ENCODE measurements at places on chromosomes 11 and 22. TPM values are rescaled to one million over a fixed set of nuclear protein-coding genes. Genes with fewer than 3 reads are reported as not detected.

- peaks cover 17% of the 10 kb centered on the region for H3K4me1 ChIP-seq
- DNase-seq: no peak
- H3K27ac ChIP-seq: no peak overlapping the region
- H3K36me3 ChIP-seq: no peaks in the 10 kb centered on the region
- H3K27me3 ChIP-seq: peaks cover 47% of the 10 kb centered on the region
These were observed 1.5 kb downstream of the ADAMTS8 start for GRCh38 chr11:130426837-130427341.

Gene KCNJ11
- total RNA-seq: 2.2 TPM

GRCh38 chr11:20327377-20327935 is 36.1 kb upstream of the HTATIP2 start:
- H3K4me1 ChIP-seq: no peaks in the 10 kb centered on the region
- peak overlapping the region; percentile 22 for H3K27ac ChIP-seq
- DNase-seq: no peak
- H3K4me3 ChIP-seq: no peak overlapping the region
- H3K27me3 ChIP-seq: no peaks in the 10 kb centered on the region
- no peaks in the 10 kb centered on the region for H3K36me3 ChIP-seq

Gene CADM1
- 102 TPM for total RNA-seq

DNA sequence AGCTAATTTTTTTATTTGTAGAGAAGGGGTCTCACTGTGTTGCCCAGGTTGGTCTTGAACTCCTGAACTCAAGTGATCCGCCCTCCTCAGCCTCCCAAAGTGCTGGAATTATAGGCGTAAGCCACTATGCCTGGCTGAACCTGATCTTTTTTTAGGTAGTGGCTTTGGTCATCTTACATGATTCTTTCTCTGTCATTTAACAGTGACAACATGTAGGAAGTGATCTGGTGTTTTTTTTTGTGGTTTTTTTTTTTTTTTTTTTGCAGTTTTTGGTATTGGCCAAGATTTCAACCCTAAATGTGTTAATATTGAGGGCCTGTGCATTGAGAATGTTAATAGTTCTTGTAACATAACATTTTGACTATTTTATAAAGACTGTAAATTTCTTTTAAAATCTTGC is 8.0 kb upstream of the FERMT3 start:
- H3K36me3 ChIP-seq: peaks cover 93% of the 10 kb centered on the region
- H3K4me1 ChIP-seq: no peaks in the 10 kb centered on the region
- DNase-seq: no peak
- H3K4me3 ChIP-seq: no peak overlapping the region
- no peak overlapping the region for H3K27ac ChIP-seq

DNA sequence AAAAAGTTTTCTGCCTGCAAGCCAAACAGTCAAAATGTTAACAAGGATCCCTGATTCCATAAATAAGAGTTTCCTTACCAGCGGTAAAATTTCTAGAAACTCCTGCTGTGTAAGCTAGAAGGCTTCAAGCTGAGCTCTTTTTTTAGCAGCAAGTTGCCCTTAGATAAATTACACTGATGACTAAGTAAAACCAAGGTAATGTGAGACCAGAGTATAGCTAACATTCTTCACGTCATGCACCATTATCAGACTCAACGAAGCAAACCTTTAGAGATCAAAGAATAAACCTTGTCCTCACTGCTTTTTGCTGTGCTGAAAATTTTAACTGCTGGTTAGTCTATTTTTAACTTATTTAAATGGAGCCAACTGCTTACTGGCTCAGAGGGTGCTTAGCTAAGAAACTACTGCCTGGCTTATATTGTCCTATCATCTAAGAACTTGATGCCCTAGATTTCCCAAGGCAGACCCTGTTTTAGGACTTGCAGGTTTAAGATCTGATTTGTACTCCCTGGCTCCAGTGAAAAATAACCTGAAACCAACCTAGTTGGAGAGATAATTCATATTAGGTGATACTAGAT is 900.7 kb downstream of the JRKL start:
- H3K4me1 ChIP-seq: no peaks in the 10 kb centered on the region
- DNase-seq: no peak
- H3K4me3 ChIP-seq: peak overlapping the region; percentile 18
- no peaks in the 10 kb centered on the region for H3K27me3 ChIP-seq
- no peaks in the 10 kb centered on the region for H3K36me3 ChIP-seq

GRCh38 chr11:46590740-46591605 is 2.9 kb downstream of the AMBRA1 start:
- no peak for DNase-seq
- H3K27me3 ChIP-seq: no peaks in the 10 kb centered on the region
- peak overlapping the region; percentile 96 for H3K4me3 ChIP-seq
- no peak overlapping the region for H3K27ac ChIP-seq

Gene TECTA
- total RNA-seq: 1.8 TPM

Gene ELFN2
- 0.48 TPM for total RNA-seq

- H3K4me1 ChIP-seq: no peaks in the 10 kb centered on the region
- H3K27me3 ChIP-seq: no peaks in the 10 kb centered on the region
These were observed 16.5 kb upstream of the PRR5 start for GRCh38 chr22:44685384-44686056.

Gene GUCY1A2
- 3.7 TPM for total RNA-seq

DNA sequence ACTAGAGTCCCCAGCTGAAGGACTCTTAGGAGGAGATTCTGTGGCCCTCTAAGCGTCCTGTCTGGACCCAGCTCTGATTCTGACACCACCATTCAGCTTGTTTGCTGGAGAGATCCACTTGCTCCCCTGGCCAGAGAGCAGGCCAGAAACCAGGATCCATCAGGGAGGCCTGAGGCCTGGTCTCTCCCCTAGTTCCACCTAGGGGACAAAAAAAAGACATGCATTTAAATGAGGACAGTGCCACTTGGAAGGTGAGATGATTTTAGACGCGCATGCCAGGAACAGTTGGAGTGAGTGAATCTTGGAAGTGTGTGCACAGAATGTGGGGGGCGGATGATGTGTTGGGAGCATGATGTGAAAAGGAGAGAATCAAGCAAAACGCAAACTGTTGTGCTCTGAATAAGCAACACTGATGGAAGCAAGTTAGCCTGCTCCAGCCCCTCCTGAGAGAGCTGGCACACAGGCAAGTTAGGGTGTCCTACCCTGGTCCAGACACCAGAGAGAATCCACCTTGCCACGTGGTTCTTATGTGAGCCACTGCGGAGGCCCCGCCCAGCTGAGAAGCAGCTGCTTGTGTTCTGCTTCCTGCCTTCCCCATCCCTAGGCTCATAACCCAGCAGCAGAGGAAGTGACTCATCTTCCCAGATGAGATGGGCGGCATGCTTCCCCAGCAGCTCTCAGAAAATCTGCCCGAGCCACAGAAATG is 8.0 kb upstream of the SLCO2B1 start:
- peak; percentile 83 for DNase-seq
- no peak overlapping the region for H3K4me3 ChIP-seq
- no peaks in the 10 kb centered on the region for H3K4me1 ChIP-seq
- H3K27ac ChIP-seq: no peak overlapping the region
- H3K27me3 ChIP-seq: no peaks in the 10 kb centered on the region

DNA sequence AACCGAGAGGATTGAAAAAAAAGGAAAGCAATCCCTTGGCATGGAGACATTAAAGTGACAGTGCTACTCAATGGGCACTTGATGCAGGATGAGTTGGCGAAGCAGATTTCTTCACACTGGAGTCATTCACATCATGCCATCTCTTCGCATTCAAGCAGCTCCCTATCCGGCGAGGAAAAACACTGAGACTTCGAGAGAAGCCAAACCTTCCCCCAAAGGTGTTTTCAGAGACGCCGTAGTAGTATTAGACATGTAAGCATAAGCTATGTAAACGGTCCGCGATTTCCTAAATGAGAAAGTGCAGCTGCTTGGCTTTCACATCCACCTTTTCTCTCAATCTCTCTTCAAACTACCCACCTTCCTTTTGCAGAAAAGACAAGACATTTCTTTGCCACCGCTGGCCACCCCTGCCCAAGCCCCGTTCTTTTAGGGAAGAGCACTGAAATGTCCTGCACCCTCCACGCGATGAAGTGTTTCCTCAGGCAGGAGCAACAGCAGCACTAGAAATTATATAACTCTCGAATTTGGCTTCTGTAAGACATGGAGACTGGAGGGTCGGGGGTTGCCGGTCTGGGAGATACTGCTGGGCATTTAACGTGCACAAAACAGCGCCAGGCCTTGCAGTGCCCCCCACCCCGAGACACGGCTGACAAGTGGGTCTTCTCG is at the start of gene DLG2:
Gene DLG2, minus strand, starts transcription at position 13 of the 666 bp plus-strand sequence.
- DNase-seq: no peak
- H3K27ac ChIP-seq: peak within 1 kb of the TSS; percentile 82
- H3K36me3 ChIP-seq: peaks cover 15% of the 10 kb centered on the region

Gene PKDREJ
- total RNA-seq: 0.04 TPM

GRCh38 chr11:119607726-119608125 is 121.3 kb downstream of the NECTIN1 start:
- DNase-seq: no peak
- H3K27ac ChIP-seq: no peak overlapping the region
- no peaks in the 10 kb centered on the region for H3K36me3 ChIP-seq
- H3K27me3 ChIP-seq: no peaks in the 10 kb centered on the region
- H3K4me3 ChIP-seq: no peak overlapping the region

Gene SEZ6L
- total RNA-seq: 28.4 TPM

Gene CCND1
- total RNA-seq: 32.2 TPM

Gene TTLL8
- total RNA-seq: not detected

DNA sequence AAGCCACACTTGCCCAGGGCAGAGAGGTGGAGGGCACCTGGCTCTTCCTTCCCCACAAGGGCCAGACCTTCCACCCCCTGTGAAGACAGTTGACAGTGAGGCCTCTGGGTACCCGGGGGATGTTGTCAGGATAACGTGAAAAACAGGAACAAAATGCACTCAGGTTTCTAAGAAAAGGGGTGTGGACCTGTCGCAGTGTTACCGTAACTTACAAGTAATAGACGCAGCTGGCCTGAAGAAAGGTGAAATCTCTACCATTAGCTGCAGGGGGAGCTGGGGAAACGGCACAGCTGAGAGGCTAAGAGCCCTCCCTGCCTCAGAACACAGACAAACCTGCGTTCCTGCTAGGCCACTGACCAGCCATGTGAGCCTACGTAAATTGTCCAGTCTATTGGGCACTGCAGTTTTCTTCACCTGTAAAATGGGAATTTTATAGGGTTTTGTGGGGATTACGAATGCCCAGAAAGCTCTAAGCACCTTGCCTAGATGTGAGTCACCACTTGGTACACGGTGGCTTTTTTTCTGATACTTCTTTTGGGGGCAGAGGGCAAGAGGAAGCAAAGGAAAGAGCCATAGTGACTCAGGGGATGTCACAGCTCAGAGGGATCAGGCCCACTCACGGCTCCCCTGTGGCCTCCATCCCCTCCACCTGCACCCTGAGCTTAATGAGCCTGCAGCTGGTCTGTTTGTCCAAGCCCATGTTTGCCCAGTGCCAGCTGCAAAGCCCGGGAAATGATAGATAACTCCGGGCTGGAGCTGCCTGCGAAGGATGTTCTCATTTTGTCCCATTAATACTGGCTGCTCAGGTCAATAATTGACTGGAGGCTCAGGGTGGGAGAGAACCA is 18.4 kb upstream of the CABP7 start:
- peaks cover 9% of the 10 kb centered on the region for H3K27me3 ChIP-seq
- peaks cover 24% of the 10 kb centered on the region for H3K4me1 ChIP-seq
- peak; percentile 82 for DNase-seq
- H3K4me3 ChIP-seq: no peak overlapping the region
- H3K36me3 ChIP-seq: no peaks in the 10 kb centered on the region
- H3K27ac ChIP-seq: peak overlapping the region; percentile 12

DNA sequence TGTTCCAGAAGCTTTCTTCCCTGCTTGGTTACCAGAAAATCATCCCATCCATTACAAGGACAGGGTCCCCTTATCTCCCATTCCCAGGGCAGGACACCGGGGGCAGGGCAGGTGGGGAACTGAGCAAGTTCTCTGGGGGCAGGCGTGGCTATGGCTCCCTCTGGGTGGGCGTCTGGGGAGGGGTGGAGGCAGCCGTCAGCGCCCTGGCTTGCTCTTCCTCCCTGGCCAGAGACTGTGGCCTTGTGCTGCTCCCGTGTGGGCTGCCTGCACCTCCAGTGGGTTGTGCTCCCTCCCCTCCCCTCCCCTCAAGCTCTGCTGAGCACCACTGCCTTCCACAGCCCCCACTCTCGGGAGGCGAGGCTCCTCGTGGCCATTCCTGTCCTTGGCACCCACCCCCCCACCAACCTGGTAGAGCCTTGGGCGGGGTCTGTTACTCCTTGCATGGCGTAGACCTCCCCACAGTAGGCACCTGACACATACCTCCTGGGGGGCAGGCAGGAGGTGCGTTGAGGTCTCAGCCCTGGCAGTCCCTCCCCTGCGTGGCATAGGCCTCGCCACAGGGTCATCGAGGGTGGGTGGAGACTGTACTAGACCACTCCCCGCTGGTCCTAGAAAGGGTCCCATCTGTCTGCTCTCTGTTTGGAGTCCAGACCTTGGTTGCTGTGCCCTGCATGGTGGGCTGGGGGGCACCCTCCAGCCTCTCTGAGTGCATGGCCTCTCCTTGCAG is 24.2 kb upstream of the PPP6R3 start:
- H3K4me3 ChIP-seq: no peak overlapping the region
- no peak overlapping the region for H3K27ac ChIP-seq
- peaks cover 10% of the 10 kb centered on the region for H3K36me3 ChIP-seq
- no peak for DNase-seq
- H3K27me3 ChIP-seq: no peaks in the 10 kb centered on the region

Gene TCIRG1
- 48.1 TPM for total RNA-seq

GRCh38 chr11:108929241-108929640 is 264.4 kb downstream of the DDX10 start:
- no peaks in the 10 kb centered on the region for H3K27me3 ChIP-seq
- peaks cover 11% of the 10 kb centered on the region for H3K4me1 ChIP-seq
- H3K27ac ChIP-seq: no peak overlapping the region
- no peak for DNase-seq

DNA sequence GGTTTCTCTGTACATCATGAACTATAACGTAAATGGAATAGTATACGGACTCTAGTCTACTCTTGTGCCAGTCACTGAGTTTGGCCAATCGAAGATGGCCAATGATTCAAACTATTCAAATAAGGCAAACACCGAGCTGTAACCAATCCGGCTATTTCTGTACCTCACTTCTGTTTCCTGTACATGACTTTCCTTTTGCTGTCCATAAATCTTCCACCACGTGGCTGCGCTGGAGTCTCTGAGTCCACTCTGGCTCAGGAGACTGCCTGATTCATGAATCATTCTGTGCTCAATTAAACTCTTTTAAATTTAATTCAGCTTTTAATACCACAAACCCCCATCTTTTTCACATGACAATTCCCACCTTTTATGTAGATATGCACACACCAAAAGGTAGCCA is 1.5 kb upstream of the JAML start:
- no peak overlapping the region for H3K27ac ChIP-seq
- H3K27me3 ChIP-seq: no peaks in the 10 kb centered on the region
- no peak for DNase-seq
- no peak overlapping the region for H3K4me3 ChIP-seq
- H3K4me1 ChIP-seq: no peaks in the 10 kb centered on the region

- H3K27me3 ChIP-seq: peaks cover 4% of the 10 kb centered on the region
- H3K4me3 ChIP-seq: no peak overlapping the region
- no peaks in the 10 kb centered on the region for H3K4me1 ChIP-seq
- H3K27ac ChIP-seq: no peak overlapping the region
These were observed 135.0 kb downstream of the CSNK2A3 start for GRCh38 chr11:11217929-11218628.

GRCh38 chr11:125398994-125399640 is 96.9 kb downstream of the FEZ1 start:
- H3K36me3 ChIP-seq: no peaks in the 10 kb centered on the region
- no peak overlapping the region for H3K4me3 ChIP-seq
- peaks cover 7% of the 10 kb centered on the region for H3K4me1 ChIP-seq
- no peak overlapping the region for H3K27ac ChIP-seq
- peaks cover 35% of the 10 kb centered on the region for H3K27me3 ChIP-seq

GRCh38 chr22:30444632-30445437 is 19.3 kb downstream of the MTFP1 start:
- H3K27me3 ChIP-seq: no peaks in the 10 kb centered on the region
- no peaks in the 10 kb centered on the region for H3K36me3 ChIP-seq
- no peak overlapping the region for H3K27ac ChIP-seq
- DNase-seq: peak; percentile 93
- no peak overlapping the region for H3K4me3 ChIP-seq

Data from endodermal cell (in vitro differentiated cells).